LHCN-M2 (cell line): ENCODE measurements at places on chromosomes 13 and 19. TPM values are rescaled to one million over a fixed set of nuclear protein-coding genes. Genes with fewer than 3 reads are reported as not detected.

GRCh38 chr13:30340331-30341250 is 33.2 kb upstream of the KATNAL1 start:
- DNase-seq: peak; percentile 72

- DNase-seq: no peak
These were observed 4.8 kb downstream of the ZNF304 start for GRCh38 chr19:57355916-57356315.

DNA sequence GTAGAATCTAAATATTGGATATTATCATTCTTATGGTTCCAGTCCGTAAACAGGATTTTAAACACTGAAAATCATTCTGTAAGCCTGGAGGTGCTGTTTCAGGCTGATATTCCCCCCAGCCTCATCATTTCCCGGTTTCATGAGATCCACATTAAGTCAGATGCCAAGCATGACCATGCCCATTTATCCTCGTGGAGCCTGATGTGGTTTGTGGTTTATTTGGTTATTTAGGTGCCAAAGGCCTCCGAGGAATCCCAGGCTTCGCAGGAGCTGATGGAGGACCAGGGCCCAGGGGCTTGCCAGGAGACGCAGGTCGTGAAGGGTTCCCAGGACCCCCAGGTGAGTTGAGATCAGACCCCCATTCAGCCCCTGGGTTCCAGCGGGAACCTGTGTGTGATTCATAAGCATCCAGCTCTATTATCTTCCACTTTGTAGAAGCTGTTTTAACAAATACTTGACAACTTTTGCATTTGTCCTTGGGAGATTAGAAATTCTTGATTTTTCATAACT is 92.5 kb downstream of the RAB20 start:
- no peak for DNase-seq

DNA sequence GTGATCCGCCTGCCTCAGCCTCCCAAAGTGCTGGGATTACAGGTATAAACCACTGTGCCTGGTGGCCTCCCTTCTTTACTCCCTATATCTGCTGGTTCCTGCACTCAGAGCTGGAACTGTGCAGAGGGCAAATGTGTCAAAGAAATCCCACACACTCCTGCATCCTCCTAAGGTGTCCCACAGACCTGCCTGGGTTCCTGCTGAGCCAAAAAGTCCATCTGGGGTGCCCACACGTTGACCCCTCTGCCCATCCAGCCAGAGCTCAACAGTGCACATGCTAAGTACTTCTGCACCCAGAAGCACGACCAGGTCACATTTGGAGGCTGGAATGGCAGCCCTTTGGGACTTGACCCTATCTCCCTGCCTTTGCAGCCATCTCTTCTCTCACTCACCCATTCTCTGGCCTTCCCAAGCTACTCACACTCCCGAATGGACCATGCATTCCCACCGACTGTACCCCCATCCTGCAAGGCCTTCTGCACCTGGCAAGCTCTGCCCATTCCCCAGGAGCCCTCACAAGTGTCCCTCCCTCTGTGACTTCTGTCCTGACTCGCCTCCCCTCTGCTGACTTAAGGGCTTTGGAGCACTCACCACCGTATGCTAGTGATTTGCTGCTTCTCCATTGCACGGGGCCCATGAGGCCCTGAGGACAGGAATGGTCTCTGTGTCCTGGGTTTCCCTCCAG is 152.1 kb downstream of the KCTD15 start:
- no peak for DNase-seq

Gene MOB3A
- total RNA-seq: 26.5 and 33.9 TPM in 2 replicates

- DNase-seq: peak; percentile 91
These were observed 85.7 kb downstream of the NUFIP1 start for GRCh38 chr13:44903574-44903985.

DNA sequence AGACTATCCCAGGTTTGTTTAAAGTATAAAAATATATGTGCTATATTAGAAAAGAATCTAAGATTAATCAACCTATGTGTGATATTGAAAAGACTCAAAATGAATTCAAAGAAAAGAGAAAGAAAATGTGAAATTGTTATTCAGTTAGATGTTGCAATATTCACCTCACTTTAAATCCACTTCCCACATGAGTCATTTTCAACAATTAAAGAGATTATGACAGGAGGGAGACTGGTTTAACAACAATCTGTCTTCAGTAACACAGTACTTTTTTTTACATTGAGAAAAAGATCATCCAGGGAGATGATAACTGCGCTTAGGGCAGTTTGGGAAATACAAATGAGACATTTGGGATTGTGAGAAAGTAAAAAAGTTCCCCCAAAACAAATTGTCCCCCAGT is 1246.2 kb downstream of the SLITRK1 start:
- DNase-seq: peak; percentile 64

- no peak for DNase-seq
These were observed 11.8 kb upstream of the CEACAM4 start for GRCh38 chr19:41638641-41639081.
